ENCODE measurements at places on chromosomes 3 and 15.

DNA sequence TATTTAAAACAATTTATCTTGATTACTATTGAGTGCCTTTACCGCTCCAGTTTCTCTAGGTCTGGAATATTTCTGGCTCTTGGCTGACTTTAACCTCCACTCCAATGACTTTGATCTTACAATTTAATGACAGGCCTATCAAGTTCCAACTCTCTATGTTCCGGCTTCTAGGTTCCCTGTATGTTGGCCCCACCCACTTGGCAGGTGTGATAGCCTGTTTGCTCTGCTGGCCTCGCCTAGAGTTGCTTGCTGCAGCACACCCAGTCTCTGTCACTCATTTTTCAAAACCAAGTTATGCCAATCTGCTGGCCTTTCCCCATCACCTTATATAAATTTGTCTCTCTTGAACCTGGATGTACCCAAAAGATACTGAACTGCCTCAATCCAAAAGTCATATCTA, 428.0 kb downstream of the ROBO1 start:
- no peak for DNase-seq

- DNase-seq: peak; percentile 53
Observed at GRCh38 chr3:47370887-47371697, 9.7 kb upstream of the PTPN23 start.

DNA sequence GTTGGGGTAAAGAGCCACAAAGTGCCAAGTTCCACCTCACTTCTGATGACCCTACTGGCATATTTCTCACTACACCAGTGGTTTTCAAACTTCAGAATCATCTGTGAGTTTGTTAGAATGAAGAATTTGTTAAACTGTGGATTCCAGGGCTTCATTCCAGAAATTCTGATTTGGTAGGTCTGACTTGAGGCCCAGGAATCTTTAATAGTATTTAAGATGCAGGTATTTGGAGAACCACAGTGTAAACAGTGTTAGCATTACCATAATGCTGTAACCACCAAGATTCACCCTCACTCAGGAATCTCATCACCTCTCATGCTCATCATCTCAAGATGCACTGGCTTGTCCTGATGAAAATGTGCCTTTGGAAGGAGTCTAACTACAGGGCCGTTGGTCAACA, 6.0 kb downstream of the KCNMB3 start:
- DNase-seq: no peak

DNA sequence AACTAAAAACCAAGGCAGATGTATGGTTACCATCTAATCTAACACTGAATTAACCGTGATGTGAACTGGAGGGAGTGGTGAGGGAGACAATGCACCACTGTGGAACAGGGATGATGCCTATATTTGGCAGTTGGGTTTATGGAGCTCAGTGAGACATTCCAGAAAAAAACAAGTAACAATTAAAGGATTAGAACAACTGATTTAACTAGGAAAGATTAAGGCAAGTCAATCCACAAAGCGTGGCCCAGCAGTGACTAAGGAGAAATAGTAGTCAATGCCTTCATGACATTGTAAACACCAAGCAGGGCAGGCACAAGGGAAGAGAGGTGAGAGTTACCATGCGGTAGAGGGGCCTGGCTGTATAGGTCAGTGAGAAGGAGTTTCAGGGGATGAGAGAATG, 38.1 kb downstream of the CHAC1 start:
- no peak for DNase-seq

DNA sequence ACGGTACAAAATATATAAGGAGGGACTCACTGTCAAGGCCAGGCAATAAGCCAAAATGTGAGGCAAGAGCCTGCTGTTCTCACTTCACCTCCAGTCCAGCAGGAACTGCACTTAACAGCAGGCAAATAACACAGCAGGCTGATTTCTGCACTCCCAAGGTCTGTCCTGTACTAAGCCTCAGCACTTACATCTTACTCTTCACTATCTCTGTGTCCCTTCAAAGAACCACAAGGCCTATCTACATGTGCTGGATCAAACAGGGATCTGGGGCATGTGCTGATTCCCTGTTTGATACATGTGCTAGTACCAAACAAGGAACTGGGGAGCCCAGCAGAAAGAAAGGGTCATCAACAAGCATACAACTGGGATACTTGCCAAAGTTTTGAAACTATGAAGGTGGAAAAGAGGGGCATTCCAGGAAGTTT, 22.2 kb downstream of the UACA start:
- DNase-seq: no peak

DNA sequence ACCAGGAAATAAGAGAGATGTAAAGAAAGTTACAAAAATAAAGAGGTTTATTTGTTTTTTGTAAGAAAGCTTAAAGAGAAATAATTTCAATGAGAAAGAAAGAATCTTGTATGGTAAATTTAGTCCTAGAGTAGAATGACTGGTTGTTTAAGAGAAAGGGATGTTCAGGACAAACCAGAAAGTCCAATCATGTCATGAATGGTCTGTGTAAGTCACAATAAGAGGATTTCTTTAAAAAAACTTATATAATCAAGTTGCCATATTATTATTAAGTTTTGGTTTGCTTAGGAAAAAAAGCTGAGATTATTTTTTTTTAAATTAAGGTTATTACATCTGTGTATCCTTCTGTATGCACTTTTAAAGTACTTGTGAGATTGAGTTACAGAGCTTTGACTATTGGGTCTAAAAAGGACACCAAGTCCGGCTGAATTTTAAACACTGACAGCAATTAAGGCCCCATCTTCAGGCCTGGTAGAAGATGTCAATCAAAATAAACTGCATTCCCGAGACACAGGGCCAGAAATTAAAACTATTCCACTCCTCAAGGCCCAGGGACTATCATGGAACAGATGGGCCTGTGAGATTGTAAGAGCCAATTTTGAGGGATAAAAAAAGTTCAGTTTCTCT, 12.2 kb downstream of the ERICH6 start:
- DNase-seq: no peak

DNA sequence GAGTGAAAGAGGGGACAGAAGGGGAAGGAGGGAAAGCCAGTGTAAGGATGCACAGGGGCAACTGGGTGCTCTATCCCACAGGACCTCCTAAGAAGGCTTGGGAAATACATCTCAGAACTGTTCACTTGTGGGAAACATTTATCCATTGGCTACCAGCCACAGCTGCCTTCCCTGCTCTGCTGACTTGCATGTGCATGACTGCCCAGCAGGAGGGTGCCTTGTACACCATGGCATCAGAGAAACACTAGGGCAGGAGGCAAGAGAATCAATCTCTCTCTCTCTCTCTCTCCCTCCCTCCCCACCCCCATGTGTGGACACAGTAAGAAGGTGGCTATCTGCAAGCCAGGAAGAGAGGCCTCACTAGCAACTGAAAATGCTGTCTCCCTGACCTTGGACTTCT, 62.9 kb upstream of the ZBTB38 start:
- DNase-seq: no peak

DNA sequence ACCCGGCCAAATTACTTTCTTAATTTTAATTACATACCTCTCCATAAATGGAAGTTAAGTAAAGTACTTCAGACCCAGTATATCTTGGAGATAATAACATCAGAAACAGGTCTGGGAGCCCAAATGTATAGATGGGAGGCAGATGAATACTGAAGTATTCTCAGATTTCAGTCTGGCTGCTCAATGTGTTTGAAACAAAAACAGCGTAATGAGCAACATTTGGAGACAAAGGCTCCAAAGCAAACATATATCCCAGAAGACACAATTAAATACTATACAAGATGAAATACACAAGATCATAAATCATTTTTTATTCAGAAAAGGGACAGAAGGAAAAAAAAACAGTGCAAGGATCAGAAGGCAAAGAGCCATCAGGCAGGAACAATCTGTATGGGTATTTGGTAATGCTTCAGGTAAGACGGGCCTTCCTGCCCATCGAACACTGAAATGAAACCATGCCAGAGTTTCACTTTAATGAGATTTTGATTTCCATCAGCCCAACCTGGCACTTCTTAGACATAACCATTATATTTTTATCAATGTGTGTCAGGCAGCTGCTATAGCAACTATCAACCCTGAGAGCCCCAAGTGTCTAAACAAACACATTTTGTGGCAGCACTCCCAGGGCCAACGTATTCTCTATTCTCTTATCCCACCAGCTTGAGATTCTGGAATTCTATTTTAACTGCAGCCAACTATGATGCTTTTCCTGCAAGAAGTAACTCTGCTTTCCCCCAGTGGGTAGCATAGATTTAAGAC, 210.8 kb downstream of the STT3B start:
- DNase-seq: no peak

- no peak for DNase-seq
Observed at GRCh38 chr15:99586121-99586520, 20.3 kb downstream of the MEF2A start.

- DNase-seq: peak; percentile 43
Observed at GRCh38 chr3:114861666-114862065, 285.4 kb downstream of the ZBTB20 start.

DNA sequence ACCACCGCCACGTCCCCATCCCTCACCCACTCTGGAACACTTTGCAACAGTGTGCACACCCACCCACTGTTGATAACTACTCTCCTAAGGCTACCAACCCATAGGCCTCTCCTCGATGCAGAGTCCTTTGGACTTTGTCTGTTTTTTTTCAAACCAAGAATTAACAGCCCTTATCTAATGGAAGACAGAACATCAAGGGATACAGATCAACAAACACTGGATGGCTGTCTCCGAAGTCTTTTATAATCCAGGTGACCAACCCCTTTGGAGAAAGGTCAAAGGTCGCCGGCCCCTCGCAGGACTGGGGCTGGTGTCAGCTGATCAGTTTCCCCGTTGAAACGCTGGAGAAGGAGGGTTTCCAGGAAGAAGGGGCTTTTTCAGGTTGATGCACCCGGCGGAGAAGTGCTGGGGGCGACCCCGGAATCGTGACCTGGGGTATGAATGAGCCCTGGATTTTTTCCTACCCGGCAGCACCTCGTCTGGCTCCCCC, 532 bp downstream of the B4GALT4 start:
- peak; percentile 27 for DNase-seq

- DNase-seq: no peak
Observed at GRCh38 chr3:11539677-11540076, 104.0 kb downstream of the VGLL4 start.

DNA sequence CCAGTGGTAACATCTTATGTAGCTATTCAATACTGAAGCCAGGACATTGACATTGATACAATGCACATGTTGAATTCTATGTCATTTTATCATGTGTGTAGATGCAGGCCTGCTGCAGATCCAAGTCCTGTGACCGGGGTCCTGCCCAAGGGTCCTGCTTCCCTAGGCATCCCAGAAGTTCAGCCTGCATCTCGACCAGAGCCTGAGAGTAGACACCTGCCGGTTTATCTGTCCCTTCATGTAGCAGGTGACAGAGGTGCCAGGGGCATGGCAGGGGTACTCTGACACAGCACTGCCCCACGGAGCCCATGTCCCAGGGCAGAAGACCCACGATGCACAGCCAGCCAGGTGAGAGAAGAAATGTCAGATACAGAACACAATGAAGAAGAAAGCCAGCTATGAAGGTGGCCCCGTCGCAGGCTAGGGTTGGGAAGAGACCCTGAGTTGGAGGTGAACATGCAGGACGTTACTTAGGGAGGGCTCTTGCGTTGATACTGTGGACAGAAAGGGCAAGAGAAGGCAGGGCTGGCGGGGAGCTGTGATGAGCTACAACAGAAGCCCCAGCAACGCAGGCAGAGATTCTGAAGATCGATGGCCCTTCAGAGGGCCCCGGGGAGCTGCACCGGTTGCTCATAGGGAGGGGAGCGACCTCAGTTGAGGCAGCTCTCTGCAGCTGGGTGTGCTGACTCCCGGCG, 51.0 kb downstream of the TPRA1 start:
- DNase-seq: no peak

GRCh38 chr3:13709706-13710105, 160.8 kb downstream of the FBLN2 start:
- DNase-seq: no peak

DNA sequence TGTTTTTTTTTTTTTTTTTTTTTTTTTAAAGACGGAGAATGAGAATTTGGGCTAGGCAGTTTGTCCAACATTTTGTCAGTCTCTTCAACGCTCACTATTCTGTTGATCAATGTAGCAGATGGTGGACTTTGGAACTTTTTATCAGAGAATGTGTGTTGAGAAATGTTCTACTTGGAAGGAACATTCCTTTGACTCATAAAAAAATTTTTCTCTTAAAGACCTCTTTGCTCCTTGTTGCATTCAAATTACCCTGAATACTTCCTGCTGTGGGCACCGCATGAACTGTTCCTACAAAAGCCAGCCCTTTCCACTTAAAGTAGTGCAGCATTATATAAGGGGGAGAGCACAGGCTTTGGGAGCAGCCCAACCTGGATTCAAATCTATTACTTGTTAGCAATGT, 182.9 kb downstream of the AKAP13 start:
- no peak for DNase-seq

DNA sequence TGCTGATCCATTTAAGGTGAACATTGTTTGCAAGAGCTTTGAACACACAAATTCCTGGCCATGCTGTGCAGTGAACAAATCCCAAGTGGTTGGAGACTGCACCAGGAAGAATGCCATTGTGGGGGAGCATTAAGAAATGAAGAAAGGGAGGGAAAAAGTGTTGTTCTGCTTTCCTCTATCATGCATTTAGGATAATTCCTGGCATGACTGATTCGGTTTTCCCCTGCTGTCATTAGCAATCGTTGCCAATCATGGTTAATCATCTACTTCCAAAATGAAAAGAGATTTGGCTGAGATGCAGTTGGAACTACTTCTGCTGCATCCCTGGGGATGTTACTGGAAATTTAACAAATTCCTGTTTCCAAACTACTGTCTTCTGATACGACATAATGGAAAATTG, 73.7 kb upstream of the ZPLD1 start:
- DNase-seq: no peak

DNA sequence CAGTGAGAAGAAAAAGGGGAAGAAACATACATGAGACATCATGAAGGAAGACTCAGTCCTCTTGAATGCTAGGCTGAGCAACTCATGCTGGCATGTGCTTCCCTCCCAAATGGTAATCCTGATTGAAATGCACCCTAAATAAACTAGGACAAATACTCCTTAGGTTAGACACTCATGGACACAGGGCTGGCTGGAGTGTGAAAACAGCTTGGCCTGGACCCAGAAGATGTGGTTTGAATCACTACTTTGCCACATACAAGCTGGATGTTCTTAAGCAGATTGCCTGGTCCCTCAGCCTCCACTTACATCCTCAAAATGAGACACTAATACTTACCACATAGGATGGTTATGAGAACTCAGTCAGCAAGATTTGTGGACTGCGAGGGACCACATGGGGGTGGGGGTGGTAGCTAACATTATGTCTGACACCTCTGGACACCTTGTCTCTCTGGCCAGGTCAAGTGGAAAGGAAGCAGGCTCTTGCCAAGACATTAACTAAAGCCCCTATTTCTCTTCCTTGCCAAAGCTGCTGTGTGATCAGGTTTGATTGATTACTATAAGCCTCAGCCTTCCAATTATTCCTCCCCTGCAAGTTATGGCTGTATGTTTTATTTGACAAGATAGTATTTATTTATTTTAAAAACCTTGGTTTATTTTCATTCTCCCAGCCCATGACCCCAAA, 138.9 kb upstream of the SLC7A14 start:
- DNase-seq: no peak

GRCh38 chr15:65354835-65355172, 23.0 kb downstream of the IGDCC3 start:
- peak; percentile 28 for DNase-seq
